ENCODE measurements at places on chromosomes 6 and 20.

DNA sequence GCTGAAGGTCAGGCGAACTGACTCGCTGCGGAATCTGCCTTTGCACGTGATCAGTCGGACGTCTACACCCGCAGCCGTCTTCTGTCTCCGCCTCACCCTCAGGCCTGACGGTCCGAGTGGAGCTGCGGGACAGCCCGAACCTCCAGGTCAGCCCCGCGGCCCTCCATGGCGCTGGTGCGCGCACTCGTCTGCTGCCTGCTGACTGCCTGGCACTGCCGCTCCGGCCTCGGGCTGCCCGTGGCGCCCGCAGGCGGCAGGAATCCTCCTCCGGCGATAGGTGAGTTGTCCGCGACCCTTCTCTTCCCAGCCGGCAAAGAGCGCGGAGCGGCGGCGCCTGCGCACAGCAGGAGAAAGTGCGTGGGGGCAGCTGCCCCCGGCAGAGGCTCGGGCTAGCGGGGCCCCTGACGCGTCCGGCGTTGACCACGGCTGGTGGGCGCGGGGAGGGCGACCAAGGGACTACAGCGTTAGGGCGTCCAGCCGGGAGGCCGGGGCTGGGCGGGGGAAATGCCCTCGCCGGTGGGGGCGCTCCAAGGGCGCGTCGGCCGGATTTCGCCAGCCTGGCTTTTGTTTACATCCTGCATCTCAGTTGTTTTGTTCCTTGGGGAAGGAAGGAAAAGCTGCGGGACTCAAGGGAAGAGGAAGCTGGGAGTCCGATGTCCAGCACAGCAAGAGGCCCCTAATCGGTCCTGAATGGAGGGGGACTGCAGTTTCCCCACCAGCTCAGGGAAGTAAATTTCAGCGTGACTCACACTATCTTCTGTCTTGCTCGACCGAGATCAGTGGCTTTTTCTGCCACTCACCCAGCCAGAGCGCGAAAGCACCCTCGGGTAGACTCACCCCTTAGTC lies at the start of gene SMPDL3A:
TSS of gene SMPDL3A (plus strand) at position 77 of the 846 bp plus-strand sequence. CDS start at position 166, 89 bp downstream.
- DNase-seq: no peak

DNA sequence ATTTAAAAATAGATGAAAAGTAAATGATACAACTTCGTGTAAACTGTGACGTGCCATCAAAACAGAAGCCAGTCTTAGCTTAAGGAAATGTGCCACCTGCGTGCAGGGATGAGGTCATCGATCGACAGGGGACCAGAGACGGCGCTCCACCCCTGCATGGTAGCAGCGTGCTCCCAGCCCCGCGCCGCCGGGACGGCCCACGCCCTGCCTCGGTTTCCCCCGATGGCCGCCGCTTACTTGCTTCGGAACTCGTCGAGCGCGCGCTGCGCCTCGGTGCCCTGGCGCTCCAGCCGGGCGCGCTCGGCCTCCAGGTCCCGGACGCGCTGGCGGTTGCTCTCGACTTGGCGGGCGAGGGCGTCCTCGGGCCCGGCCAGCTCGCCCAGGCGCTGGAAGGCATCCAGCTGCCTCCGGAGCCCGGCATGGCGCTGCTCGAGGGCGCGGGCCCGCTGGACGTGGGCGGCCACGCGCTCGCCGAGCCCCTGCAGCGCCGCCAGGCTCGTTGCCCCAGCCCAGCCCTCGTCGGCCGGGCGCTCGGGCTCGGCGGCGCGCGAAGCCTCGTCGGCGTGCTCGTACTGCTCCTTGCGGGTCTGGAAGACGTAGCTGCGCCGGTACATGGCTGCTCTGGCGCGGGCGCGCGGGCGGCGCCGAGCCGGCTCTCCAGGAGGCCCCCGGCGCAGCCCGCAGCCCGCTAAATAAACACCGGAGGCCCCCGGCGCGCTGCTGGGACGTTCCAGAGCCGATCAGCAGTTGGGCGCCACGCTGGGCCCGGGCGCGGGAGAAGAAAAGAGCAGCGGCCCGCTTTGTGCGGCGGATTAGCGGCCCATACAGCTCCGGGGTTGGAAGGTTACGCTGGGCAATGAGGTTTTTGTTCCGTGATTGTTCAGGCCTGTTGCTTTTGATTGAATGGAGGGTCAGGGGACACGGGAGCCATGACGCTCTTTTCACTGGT lies at the start of gene BFSP1:
TSS of gene BFSP1 (minus strand) at position 664 of the 949 bp plus-strand sequence. CDS start at position 614, 50 bp downstream.
- no peak for DNase-seq

DNA sequence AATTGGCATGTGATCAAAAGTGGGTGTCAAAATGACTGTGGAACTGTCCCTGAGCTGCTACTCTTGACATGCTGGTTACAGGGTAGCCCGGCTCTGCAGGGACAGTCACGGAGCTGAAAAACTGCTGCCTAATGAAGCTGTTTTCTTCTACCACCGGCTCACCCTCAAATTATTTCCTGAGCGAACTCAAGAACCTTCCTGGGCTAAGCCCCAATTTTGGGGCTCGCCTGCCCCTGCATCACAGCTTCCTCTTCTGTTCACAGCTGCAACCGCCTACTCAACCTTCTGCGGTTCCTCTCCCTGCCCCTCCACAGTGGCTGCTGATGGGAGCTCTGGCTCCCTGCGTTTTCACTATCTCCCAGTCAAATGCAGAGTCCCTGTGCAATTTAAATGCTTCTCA lies 110.8 kb upstream of the MLN start:
- no peak for DNase-seq

- DNase-seq: no peak
Observed at GRCh38 chr20:36861875-36862801, 13.8 kb upstream of the TLDC2 start.

GRCh38 chr20:3753098-3753497 lies 14.5 kb downstream of the ADISSP start:
- DNase-seq: peak; percentile 33

GRCh38 chr6:137951064-137951597 lies 84.1 kb downstream of the TNFAIP3 start:
- no peak for DNase-seq

GRCh38 chr6:125196613-125197012 lies 43.0 kb downstream of the TPD52L1 start:
- DNase-seq: no peak

DNA sequence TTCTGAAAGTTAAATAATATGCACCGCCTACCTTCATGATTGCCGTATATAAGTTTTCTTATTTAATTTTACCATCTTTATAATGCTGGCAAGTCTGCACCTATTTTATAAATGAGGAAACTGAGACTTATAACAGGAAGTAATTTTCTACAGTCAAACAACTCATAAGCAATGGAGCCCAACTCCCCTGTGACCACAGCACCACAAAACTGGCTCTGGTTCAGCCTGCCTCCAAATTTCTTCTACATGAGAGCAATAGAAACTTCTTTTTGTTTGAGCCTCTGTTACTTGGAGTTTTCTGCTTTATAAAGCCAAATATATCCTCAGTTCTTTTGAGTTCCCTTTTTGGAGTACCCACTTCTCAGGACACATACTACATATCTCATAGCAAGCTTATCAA lies 131.1 kb upstream of the HSF2 start:
- DNase-seq: no peak

- DNase-seq: no peak
Observed at GRCh38 chr6:167998215-167998614, 744 bp downstream of the KIF25 start.

GRCh38 chr6:53896196-53896595 lies 101.4 kb downstream of the LRRC1 start:
- no peak for DNase-seq

- no peak for DNase-seq
Observed at GRCh38 chr6:160305926-160306713, 42.1 kb upstream of the SLC22A3 start.

DNA sequence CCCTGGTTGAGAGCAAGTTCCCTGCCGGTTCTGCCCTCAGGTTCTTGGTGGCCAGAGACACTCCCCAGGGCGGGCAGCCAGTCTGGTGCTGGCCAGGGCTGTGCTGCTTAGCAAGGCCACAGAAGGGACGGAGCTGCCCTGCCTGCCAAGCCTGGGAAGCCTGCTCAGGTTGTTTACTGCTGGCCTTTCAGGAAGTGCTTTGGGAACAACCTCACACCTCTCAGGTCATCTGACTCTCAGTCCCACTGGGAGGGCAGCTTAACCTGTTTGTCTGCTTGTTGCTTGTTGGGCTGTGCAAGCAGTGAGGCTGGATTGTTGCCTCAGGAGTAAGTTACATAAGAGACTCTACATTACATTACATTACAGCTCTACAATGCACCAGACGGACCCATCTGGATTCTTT lies 75.8 kb upstream of the AFDN start:
- no peak for DNase-seq

DNA sequence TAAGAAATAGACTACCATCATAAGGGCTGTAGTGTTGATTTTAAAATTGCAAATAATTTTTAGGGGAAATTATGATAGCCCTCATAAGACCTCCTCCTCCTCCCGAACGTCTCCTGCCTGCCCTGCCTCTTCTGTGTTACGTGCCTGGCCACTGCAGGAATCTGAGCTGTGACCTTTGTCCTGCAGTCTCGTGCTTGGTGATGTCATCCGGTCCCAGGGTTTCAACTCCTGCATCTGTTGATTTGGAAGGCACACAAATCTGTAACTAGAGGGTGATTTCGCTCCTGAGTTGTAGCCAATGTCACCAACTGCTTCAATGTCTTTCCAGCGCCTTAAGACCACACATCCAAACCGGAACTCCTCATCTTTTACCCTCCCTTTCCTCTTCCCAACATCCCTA lies 163.2 kb downstream of the AIG1 start:
- no peak for DNase-seq

DNA sequence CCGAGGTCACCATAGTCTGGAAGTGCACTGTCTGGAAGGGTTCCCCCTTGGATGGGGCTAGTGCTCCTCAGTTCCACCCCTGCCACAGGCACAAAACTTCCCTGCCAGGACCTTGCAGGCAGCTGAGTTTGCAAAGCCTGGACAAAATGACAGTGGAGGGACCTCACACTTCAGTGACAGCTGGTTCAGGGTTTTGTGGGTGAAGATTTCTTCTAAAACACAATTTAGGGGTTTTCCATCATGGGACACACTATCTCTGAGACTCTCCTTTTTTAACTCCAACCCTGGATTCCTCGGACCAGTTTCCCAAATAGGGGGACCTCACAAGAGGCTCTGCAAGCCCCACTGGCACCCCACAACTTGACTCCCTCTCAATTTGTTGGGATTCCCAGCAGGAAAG lies 33.6 kb upstream of the PREX1 start:
- DNase-seq: no peak

GRCh38 chr20:57759724-57760123 lies 49.9 kb upstream of the PMEPA1 start:
- DNase-seq: no peak

DNA sequence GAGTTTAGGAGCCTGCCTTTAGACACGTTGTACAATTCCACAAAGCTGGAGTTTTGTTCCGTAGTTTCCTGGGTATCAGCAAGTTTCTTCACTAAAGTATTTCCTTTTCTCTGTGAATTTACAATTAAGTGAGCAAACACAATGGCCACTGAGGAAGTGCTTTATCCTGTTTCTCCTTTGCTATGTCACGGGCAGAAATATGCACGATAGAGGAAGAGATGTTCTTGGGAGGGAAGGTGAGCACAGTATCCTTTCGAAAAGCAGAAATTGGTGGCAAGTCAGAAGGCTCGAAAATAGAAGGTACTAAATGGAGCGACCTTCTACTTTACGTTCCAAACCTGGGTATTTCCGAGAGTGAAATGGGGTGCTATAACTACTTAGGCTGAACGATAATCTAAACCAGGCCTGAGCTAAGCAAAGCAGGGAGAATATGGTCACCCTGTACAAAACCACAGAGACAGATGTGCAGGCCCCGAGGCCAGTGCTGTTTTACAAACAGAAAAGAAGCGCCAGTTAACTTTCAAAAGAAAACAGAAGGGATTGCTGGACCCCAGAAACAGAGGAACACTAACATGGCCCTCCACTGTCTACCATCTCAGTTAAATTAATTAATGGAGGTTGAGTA lies 259.6 kb downstream of the TBC1D7 start:
- DNase-seq: no peak

DNA sequence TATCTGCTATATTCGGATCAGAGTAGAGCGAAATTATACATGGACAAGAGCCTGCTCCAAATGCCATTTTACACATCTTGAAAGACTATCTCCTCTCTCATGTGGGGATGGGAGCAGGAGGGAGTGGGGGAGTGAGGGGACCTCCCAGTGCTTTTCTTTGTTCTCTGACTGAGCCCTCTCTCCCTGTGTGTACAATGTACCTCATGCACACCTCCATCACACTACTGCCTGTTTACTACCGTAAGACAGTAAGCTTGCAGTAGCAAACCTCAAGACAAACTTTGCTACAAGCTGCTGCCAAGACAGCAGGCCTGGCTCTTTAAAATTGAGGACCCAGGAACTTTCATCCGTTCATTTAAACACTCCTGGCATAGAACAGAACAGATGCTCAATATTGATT lies 7.2 kb downstream of the NHSL1 start:
- no peak for DNase-seq

DNA sequence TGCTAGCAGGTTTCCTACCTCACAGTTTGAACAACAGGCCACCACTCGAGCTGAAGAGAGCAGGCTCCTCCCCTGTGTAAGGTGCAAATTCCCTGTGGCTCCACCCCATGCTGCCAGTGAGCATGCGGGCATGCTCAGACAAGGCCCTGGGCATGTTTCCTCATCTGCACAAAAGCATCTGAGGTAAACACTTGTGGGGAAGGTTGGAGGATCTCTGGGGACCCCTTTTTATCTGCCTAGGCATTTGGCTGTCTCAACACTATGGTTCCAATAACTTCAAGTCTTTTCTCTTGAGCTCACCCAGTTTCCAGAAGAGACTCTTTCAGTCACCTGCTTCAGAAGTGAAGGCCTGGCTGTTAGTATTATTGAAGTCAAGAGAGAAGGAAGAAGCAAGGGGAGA lies 9.4 kb downstream of the C6orf58 start:
- DNase-seq: no peak

GRCh38 chr6:40832691-40833090 lies 206.3 kb downstream of the UNC5CL start:
- no peak for DNase-seq

DNA sequence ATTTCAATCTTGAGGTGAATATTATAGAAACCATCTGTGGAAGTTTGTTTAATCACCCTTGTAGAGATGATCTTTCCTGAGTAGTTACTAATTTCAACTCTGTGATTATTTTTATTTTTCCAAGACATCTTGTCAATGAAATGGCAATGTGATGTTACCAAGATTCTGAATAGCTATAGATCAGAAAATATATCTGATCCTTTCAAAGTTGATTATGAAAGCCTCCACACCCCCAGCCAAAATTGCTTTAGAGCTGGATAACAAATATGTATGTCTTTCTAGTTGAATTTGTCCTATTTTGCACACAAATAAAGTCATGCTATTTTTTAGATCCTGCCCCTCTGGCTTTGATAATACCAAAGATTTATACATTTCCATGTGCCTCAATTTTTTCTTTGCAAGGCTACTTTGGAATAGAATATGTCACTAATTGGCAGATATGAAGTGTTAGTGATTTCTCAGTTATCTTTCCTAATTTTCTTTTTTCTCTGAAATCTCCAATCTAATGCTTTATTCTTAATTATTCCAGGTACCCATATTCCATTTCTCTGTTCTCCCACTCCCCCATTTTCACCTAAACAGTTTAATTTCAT lies 5.0 kb downstream of the SIM1 start:
- no peak for DNase-seq

DNA sequence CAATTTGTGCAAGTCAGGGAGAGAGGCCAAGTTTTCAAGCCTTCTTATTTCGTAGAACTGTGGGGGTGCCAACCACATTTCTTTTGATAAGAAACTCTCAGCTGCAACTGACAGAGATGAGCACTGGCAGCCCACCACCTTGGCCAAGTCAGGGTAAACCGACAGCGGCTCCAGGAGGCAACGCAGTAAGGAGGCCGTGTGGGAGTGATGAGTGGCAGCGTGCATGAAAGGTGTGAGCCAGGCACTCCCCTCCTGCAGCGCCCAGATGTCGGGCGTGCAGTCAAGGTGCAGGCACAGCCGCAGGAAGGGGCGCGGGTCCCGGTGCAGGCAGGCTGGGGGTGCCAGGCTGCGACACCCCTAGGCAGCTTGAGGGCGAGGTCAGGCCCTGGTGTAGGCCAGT lies 49.2 kb upstream of the HDAC2 start:
- no peak for DNase-seq
